ENCODE measurements at places on chromosomes 12 and 14.

- DNase-seq: no peak
Observed at GRCh38 chr12:80512781-80513180, 68.7 kb downstream of the PTPRQ start.

DNA sequence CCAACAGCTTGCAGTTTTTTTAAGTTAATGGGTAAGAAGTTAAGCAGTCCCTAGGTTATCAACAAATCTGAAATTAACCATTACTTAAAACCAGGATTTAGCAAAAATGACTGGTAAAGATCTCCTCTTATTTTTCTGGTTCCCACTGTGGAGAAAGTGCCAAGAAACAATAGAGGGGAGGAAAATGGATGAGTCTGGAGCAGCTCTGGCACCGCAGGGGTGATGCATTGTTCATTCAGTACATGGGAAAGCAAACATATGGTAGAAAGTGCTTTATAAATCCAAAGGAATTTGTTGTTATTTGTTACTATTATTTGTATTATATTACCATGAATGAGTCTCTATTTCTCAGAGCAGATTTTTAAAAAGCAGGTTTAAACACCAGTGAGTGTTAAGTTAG lies 92.2 kb downstream of the DYRK2 start:
- DNase-seq: no peak

DNA sequence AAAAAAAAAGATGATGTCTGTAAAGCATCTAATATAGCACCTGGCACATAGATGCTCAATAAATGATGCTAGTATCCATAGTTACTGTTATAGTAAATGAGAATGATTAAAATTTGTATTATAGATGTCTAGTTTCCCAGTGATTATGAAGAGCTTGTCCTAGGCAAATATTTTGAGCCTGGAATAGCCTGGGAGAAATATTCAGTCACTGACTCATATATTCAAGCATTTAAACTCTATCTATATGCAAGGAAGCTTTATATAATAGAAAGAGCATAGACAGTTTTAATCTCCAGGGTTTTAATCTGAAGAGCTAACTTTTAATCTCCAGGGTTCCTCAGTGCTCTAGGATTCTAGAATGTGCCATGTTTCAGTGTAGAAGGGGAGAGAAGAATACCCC lies 91.5 kb upstream of the VASH1 start:
- no peak for DNase-seq

DNA sequence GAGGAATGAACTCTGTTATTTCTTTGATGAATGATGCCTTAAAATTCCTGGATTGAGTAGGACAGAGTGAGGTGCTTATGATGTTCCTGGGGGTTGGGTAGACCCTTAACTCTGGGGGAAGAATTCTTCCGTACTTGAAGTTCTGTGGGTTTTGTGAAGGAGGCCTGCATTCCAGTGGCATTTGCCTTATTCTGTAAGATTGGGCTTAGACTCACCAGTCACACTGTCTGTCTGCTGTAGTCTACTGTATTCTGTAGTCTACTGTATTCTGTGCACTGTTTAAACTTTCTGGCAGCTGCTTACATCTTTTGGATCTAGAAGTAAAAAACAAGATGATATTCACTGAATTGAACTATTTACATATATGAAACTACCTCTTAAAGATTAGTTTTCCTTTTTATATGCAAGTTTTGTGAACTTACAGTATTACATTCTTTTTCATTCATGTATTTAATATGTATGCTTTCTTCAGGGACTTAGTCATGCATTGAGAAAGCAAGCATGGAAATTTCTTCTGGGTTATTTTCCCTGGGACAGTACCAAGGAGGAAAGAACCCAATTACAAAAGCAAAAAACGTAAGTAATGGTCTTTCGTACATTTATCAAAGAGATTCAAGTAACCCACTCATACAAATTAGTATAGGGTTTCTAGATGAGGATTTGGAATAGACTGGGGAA lies 42.3 kb upstream of the TPH2 start:
- DNase-seq: no peak

GRCh38 chr14:105760691-105761344 lies 234.4 kb downstream of the TMEM121 start:
- no peak for DNase-seq

Measured in left renal pelvis (tissue), 4 donors.